Ureter (tissue), 1 donor: ENCODE measurements at places on chromosomes 7 and 10.

DNA sequence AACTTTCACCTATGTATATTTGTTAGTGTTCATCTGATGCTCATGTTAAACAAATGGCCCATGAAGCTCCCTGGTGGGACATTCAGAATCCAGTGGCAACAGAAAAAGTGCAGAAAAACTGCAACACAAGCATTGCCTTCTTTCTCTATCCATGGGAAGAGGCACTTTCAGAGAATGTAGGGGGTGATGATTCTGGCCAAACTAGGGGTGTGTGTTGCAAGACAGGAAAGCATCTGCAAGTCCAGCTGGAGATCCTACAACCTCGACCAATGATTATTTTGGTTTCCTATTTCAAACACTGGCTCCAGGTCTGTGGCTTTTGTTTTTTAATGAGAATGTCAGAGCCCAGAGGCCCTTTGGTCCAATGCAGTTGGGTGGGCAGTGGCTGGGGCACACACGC lies 198.7 kb downstream of the CXCL12 start:
- DNase-seq = no peak

GRCh38 chr10:75398200-75398691 lies 3.3 kb downstream of the ZNF503 start:
- no peak for DNase-seq

- DNase-seq = no peak
Observed at GRCh38 chr10:59711871-59712494, 2.3 kb upstream of the SLC16A9 start.

DNA sequence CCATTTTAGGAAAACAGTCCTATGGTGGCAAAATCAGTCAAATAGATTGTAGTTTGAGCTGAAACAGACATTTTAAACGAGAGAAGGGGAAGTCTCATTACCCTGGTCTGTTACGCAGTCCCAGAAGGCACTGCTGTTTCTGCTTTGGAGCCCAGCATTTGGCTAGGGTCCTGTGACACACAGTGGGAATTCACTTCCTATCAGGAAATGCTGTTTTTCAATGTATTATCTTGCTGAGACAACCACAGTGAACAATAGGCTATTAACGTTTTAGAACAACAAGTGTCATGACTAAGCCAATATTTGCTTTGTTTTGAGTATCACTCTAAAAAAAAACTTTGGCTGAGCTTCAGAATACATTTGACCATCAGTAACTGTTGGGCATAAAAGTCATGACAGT lies 74.1 kb downstream of the ADD3 start:
- DNase-seq = no peak

- no peak for DNase-seq
Observed at GRCh38 chr7:142412551-142413193, 154.8 kb upstream of the PRSS58 start.

- no peak for DNase-seq
Observed at GRCh38 chr10:129875993-129876726, 87.9 kb downstream of the EBF3 start.

GRCh38 chr10:17387861-17388503 lies 66.4 kb downstream of the ST8SIA6 start:
- DNase-seq = no peak
